NCI-H1048 (cell line): ENCODE measurements at places on chromosomes 4 and X.

- no peak for DNase-seq
Measured at GRCh38 chrX:107726816-107727534, 48.6 kb downstream of the TSC22D3 start.

DNA sequence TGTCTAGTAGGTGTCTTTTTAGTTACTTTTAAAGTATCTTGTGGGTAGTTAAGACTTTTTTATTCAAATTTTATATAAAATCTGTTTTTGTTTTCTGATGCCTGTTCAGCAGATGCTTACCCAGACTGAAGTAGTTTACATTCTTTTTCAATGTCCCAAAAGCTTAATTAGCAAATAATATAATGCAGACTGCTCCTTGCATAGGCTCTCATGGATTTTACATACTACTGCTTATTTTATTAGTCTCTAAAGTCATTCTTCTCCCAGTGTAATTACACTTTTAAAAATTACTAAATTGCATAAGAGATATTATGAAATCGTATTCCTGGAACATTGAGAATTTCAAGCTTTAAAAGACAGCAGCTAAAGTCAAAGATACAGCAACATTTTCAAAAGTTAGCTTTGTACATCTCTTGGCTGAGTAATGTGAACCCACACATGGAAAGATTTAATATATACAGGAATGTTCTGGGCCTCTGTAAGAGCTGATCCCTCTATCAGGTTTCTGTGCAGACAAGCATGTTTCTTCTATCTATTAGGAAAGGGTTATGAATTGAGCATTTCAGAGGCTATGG, 148.4 kb upstream of the SPRY1 start:
- DNase-seq: no peak

DNA sequence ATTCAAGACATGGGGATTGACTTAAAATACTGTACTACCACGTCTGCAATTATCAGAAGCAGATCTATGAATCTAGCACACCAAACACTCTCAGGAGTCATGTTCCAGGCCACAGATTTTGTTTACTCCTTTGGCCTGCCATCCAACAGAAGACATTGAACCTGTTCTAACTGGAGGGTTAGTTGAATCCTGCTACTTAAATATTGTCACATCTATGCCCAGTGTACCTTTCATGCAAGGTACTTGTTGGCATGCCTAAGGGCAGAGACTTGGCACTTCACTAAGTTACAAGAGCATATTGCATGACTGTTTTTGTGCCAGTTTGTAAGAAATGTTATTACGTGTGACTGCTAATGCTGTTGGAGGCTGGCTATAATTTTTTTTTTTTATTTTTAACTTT, 126.9 kb upstream of the BCOR start:
- DNase-seq: no peak

DNA sequence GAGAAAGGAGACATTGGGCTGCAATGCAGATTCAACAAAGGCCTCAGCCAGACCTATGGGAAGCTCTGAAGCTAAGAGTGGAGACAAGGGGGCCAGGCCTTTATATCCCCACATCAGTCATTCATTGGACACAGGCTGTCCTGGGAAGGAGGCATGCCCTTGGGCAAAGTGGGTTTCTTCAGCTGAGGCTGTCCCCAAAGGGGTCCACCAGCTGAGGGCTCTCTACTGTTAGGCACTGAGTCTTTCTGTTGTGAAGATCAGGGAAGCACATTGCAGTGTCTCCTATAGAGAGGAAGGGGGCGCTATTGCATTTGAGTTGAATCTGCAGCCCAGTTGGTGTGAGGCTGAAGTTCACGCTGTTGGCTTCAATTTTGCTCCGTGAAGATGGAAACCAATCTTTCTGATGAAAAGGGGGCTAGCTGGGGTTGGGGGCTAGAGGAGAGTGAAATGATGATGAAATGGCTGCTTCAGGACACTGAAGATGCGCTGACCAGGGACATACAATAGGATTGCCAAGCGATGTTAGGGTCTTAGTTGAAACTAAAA, 48.0 kb downstream of the SLC25A5 start:
- peak; percentile 14 for DNase-seq

- DNase-seq: no peak
Measured at GRCh38 chrX:104513162-104513561, 52.8 kb upstream of the IL1RAPL2 start.

GRCh38 chr4:47462799-47463234, 685 bp downstream of the COMMD8 start:
- DNase-seq: no peak

DNA sequence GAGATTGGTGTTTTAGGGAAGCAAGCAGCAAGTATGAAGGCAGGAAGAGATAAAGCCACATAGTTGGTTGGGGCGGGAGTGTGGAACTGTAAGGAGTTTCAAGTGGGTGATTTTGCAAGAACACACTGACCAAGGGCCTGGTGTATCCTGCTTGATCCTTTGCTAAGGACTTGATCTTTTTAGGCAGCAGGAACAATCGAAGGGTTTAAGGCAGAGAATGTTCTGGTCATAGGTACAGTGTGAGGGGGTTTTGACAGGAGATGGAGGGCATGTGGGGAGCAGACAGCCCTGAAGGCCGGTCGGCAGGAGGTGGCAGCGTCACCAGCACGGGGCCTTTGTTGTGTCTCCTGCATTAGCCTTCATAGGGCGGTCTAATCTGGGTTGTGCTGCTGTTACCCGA, 54.7 kb downstream of the FAM193A start:
- DNase-seq: no peak

DNA sequence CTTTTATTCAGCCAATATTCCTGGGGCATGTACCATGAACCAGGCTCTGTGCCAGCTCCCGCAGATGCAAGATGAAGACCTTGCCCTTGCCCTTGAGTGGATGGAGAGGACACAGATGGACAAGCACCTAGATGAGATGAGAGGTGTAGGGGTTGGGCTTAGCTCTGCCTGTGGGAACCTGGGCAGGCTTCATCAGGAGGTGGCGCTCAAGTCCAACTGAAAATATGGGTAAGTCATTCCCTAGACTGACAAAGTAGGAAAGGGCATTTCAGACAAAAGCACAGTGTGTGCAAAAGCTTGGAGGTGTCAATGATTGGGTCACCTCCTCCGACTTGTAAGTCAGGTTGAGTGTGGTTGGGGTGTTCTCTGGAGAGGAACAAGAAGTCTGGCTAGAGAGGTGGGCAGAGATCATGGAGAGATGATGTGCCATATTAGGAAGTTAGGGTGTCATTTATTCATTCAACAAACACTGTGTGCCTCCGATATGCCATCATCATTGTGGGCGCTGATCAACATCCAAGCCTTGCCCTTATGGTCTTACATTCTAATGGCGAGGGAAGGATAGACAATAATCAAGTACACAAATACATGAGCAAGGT, 64.6 kb downstream of the ANAPC4 start:
- DNase-seq: no peak

- no peak for DNase-seq
Measured at GRCh38 chr4:8090312-8090711, 68.3 kb downstream of the ABLIM2 start.

GRCh38 chr4:174549721-174550120, 27.4 kb upstream of the HPGD start:
- no peak for DNase-seq

GRCh38 chr4:130336585-130337217, 1240.7 kb downstream of the C4orf33 start:
- DNase-seq: no peak

DNA sequence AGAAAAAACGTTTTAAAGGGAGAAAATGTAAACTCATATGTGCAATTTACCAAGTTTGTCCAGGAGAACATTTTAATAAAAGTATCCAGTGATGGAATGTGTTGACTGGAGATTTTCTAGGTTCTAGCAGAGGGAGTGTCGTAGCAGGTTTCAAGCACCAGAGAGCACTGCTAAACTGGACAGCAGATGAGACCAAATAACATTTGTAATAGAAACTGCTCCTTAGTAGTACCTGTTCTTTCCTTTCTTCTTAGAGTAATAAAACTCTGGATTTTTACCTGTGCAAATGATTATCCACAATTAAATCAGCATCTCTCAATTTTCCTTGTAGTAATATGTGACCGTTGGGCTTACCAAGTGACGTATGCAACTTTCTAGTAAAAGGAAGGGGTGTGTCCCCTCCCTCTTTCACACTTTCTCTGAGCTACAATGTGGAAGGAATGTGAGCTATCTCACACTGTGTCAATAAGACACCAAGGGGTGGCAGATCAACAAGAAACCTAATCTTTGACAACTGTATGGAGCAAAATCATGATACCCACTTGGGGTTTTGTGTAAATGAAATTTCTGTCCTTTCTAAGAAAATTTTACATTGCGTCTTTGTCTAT, 9.5 kb downstream of the HPGDS start:
- DNase-seq: no peak
